SJCRH30 (cell line): ENCODE measurements at places on chromosomes 7 and 10.

DNA sequence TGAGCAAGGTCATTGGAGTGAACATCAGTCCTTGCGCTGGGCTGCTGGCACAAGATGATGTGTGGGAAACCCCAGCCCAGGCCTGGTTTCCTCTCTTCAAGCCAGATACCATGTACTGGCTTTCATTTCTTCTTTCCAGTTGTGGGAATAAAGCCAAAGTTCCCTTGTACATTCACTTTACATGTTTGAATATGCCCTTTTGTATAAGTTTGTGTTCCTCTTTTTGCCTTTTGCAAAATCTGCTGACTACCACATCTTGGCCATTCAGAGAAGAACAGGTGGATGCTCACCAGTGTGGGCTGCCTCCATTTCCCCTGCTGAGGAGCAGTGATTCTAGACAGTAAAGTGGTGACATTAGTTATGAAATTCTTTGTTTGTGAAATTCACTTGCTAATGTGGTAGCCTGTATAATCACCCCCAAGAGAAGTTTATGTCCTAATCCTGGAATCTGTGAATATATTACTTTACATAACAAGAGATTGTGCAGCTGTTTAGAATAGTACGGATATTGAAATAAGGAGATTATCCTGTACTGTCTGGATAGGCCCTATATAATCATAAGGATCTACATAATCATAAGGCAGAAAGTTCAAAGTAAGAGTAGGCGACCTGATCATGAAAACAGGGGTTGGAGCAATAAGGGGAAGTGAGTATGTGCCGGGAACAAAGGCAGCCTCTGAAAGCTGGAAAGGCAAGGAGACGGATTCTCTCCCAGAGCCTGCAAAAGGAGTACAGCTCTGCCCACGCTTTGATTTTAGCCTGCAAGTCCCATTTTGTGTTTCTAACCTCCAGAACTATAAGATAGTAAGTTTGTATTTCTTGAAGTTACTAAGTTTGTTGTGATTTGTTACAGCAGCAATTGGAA is 18.8 kb upstream of the AOAH start:
- DNase-seq = no peak

- no peak for DNase-seq
Measured at GRCh38 chr10:21624951-21625350, 90.9 kb downstream of the MLLT10 start.

- peak; percentile 53 for DNase-seq
Measured at GRCh38 chr7:121561717-121562116, 165.6 kb upstream of the FAM3C start.

DNA sequence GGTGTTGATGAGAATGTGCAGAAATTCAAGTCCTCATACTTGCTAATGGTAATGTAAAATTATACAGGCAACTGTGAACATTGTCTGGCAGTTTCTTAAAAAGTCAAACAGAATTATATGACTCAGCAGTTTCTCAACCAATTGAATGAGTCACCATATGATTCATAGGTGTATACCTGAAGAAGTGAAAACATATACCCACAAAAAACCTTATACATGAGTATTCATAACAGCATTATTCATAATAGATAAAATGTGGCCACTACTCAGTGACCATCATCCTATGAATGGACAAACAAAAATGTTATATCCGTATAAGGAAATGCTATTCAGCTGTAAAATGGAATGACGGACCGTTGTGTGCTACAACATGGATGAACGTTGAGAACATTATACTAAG is 253.5 kb downstream of the MALRD1 start:
- DNase-seq = no peak

GRCh38 chr10:86364491-86365345 is 1.9 kb downstream of the GRID1 start:
- DNase-seq = no peak

DNA sequence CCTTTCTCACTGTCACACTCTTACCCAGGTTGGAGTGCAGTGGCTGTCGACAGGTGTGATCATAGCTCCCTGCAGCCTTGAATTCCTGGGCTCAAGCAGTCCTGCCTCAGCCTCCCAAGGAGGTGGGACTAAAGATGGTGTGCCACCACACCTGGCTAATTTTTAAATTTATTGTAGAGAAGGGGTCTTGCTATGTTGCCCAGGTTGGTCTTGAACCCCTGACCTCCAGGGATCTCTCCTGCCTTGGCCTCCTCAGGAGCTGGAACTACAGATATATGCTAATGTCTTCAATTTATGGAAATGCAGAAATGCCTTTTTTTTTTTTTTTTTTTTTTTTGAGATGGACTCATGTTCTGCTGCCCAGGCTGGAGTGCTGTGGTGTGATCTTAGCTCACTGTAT is 42.7 kb downstream of the DNAJB6 start:
- no peak for DNase-seq

DNA sequence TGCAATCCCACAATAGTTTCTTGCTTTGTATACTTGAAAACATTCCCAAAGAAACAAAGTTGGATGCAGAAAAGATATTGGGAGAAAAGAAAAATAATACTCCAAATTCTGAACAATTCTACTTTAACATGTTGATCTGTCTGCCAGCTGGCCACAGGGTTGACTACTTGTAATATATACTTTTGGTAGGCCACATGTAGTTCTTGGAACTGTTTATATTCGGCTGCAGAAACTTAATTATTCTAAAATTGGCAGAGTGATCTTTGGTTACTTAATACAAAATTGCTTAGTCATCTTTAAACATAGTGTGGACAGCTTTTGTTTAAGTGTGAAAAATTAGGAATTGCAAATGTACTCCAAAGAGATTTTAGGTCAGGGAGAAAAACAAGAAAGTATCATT is 76.0 kb downstream of the CALD1 start:
- DNase-seq = no peak

DNA sequence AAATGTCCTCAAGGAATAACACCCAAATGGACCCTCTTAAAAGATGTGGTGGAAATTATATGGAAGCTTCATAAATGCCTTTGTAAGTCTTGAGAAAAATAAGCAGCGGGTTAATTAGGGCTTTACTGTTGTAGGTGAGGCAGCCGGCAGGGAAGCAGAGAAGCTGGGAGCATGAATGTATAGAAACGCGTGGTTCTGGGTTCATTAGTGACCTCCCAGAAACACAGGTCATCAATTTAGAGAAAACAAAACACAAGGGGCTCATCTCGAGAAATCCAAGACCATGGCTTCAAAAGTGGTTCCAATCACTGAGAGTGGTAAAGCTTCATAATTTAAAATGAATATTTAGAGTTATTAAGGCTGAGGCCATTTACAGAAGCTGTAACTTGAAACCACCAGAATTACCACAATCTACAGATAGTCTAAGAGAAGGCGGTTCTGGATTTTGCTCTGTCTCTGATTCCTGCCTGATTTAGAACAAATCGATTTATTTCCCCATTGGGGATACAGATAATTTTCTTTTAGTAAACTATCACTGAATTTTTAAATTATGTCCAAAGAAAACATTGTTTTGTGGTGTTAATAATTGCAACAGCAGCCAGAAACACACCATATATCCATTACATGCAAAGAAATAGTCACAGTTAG is 20.7 kb downstream of the GARIN1A start:
- no peak for DNase-seq

DNA sequence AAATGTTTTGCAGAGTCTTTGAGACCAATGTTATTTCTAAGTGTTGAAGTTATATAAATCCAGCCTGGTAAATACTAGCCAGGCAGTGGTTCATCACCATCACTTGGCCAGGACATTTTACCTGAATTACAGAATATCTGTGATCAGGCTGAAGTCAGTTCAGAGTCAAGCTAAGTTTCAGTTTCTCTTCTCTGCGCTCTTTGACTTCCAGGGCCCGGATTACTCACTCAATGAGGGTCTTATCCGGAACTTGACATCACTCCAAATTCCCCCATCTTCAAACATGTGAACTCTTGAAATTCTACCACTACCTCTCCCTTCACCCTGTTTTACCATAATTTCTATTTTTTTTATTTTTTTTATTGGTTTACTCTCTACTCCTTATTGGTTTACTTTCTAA is 36.6 kb upstream of the CCAR1 start:
- DNase-seq = no peak

DNA sequence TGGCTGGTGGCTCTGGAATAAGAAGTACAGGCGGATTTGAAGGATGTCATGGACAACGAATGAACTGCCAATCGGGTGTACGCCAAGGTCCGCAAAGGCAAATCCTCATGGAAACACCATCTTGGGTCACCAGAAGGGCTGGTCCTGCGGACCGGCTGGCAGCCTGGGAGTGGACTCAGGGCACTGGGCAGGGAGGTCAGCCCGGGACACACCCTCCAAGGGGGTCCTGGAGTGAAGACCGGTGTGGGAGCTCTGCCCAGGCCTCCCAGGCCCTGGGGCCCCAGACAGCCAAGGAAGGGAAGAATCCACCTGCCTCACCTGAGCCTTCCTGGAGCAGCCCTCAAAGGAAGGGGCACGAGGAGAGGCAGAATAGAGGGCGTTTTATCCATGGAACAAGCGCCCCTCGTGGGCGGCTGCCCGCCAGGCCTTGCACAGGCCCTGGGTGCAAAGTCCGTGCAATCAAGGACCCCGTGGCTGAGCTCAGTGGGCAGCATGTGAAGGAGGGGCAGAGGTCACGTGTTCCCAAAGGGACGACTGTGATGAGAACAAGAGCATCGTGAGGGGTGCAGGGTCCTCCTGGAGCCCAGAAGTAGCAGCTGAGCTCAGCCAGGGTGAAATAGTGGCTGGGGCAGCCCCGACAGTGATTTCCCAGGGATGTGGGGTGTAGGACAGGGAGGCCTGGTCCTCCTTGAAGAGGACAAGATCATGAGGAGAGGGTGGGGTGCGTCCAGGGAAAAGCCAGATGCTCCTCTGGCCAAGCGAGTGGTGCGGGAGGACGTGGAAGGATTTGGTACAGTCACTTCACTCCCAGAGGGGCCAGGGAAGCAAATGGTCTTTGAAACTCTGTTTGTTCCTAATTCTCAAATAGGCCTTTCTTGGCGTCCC is 105.2 kb downstream of the TCERG1L start:
- no peak for DNase-seq

DNA sequence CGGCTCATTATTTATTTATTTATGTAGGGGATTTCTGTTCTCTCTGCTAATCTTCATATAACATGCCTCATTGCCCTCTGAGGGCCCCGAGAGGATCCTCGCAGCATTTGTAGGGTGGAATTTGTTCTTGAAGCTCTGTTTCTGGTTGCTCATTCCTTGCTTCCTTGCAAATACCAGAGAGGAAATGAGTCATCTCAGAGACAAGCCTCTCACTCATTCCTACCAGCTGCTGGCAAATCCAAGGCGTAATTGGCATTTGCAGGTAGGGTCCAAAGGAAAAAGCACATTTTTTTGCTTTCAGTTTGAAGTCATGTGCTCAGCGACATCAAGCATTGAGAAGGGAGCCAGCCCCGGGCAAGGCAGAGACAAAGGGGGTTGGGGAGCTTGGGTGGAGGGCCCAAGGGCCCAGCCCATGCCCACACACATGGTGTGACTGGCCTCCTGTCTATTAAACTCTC is 501.6 kb downstream of the GALNT17 start:
- DNase-seq = peak; percentile 79

DNA sequence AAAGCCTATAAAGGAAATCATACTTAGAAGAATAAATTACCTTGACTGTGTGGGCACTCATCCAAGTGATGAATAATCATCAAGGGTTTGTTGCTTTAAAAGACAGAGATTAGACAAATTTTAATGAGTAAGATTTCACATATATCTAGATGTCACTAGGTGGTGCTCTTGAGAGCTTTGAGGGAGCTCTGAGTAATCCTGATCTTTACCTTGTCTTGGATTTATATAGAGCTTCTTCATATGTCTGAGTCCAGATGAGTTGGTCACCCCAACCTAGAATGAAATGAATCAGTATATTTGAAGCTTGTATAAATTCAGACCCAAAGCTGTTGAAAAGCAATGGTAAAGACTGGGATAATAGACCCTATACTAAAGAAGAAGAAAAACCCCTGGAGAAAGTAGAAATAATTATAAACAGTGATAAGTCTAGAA is 3.7 kb downstream of the AGR2 start:
- peak; percentile 64 for DNase-seq

DNA sequence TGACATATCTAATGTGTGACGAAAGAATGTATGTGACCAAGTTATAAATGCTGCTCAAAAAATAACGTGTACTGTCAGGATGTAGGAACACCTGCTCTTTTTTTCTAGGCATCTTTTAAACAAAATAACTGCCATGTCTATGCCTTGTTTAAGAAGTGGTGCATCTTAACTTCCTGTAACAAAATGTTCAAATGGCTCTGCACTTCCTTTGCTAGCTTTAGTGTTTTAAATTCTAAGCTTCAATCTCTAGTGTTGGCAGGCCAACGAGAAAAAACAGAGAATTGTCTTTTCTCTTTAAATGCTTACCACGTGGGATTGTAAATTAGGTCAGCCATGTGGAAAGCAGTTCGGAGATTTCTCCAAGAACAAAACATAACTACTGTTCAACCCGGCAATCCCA is 14.6 kb upstream of the PDSS1 start:
- DNase-seq = no peak

DNA sequence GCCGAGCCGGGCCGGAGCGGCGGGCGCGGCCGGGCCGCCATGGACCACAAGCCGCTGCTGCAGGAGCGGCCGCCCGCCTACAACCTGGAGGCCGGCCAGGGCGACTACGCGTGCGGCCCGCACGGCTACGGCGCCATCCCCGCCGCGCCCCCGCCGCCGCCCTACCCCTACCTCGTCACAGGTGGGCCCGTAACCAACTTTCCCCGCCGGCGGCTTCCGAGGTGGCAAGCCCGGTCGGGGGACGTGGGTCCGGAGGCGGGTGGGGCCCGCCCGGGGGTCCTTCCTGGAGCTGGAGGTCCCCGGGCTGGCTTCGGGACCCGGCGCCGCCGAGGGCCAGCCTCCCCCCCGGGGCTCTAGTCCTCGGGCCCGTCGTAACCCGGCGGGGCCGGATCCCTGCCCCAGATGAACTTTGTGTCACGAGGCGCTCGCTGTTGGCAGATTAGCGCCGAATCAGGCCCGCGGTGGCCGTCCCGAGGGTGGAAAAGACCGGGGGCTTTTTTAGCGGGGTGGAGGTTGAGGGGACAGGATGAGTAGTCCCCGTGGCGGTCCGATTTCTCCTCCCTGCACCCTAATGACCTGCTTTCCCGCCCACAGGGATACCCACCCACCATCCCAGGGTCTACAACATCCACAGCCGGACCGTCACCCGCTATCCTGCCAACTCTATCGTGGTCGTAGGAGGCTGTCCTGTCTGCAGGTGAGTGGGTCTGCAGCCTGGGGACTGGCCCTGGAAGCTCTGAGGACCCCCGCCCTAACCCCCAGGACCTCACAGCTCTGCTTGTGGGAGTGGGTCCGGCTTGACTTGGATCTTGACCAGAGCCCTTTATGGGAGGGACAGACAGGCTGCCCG is 496 bp downstream of the BRI3 start:
- no peak for DNase-seq

DNA sequence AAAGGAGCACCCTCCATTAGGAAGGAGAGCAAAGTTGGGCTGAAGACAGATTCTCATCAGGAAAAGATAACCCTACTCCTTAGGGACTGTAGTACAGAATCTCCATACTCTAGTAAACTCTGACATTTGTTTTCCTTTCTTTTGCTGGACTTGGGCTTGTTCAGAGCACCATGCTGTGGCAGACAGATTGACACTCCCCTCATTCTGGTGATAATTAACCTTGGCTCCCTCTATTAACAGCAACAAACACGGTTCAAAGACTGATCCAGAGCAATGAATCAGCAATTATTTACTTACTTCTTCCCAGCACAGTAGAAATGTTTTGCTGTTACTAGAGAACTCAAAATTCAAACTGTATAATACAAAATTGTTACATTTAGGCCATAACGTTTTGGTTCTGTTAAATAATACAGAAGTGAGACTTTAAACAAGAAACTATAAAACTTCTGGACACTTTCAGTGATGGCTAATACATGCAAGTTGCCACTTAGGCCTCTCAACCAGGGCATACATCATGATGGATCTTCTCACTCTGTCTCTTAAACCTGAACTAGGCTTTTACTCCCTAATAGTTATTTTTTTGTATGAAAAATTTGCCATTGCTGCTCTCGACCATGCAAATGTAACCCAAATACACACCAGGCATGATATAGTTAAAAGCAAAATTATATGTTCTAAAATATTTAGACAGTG is 639.0 kb downstream of the IPMK start:
- DNase-seq = no peak
